Activated T-helper 17 cell treated with anti-CD3 and anti-CD28 coated beads, Interleukin-2, amount 50 U/mL, for 72 hours (primary cell): ENCODE measurements at places on chromosomes 6 and 20. TPM values are rescaled to one million over a fixed set of nuclear protein-coding genes. Genes with fewer than 3 reads are reported as not detected.

- ATAC-seq, result no peak
Measured at GRCh38 chr6:62323818-62324431, 37.9 kb upstream of the KHDRBS2 start.

GRCh38 chr6:145964948-145965366 lies 799 bp upstream of the SHPRH start:
- ATAC-seq, result no peak

GRCh38 chr20:63908008-63908682 lies 13.2 kb downstream of the DNAJC5 start:
- ATAC-seq, result peak; percentile 36

DNA sequence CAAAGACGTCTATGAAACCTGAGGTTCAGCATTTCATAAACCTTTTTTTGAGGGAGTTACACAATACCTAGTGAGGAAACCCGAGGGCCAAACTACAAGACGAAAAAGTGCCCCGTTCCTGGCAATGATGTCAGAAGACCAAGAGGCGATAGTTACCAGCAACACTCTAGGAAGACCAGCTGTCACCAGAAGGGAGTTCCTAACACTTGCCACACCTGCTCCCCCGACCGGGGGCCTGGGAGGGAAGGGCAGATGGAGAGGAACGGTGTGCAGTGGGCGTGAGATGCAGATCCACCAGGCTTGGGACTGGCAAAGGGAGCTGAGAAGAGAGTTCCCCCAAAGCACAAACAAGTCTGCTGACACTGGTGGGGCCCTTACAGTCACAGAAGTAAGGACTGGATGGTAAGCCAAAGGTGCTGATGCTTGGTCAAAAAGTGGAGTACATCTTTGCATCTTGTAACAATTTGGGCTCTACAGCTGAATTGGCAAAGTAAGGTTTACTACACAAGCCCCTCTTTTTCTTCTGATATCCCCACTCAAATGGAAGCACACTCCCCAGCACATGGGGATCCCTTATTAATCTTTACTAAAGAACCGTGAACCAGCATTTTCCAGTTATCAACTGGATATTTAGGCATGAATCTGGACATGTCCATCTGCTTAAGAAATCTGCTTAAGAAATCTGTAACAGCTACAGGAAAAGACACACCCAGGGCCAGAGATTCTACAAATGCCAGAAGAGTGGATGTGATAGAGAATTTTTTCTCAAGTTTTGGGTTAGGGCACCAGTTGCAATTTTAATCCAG lies 38.5 kb downstream of the PANK2 start:
- no peak for ATAC-seq

DNA sequence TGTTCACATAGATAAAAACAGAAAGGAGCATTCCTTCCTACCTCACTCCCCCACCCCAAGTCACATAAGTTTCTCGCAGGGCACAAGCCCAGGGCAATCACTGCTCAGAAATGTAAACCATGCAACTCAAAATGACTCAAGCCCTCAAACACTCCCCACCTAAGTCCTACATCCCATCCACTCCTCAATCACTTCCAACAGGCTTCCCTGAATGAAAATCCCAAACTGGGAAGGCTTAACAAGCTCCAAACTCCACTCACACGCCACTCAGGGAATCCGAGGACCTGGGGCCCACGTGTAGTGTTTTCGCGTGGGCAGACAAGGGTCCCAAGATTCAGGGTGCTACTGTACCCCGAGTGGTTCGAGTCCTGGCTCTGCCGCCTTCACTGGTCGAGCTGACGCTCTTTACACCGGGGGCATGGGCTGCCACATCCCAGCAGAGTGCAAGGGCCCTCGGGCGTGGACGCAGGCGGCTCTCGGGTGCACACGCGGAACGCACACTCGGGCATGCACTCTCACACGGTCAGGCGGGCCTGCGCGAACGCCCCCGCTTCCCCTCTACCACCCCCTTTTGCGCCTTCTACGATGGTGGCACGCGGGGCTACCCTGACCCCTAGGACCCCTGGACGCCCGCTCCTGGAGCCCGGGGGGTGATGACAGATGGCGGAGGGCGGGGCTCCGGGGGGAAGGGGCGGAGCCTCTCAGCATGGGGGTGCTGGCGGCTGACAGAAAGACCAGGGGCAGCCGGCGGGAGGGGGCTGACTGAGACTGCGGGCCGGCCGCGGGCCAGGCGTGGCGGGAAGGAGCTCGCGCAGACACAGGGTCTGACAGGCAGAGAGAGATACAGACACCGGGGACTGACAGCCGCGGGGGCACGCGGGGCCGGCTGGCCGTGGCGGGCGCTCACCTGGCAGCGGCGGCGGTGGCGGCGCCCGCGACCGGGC lies 657 bp downstream of the ZHX3 start:
- peak; percentile 76 for ATAC-seq

DNA sequence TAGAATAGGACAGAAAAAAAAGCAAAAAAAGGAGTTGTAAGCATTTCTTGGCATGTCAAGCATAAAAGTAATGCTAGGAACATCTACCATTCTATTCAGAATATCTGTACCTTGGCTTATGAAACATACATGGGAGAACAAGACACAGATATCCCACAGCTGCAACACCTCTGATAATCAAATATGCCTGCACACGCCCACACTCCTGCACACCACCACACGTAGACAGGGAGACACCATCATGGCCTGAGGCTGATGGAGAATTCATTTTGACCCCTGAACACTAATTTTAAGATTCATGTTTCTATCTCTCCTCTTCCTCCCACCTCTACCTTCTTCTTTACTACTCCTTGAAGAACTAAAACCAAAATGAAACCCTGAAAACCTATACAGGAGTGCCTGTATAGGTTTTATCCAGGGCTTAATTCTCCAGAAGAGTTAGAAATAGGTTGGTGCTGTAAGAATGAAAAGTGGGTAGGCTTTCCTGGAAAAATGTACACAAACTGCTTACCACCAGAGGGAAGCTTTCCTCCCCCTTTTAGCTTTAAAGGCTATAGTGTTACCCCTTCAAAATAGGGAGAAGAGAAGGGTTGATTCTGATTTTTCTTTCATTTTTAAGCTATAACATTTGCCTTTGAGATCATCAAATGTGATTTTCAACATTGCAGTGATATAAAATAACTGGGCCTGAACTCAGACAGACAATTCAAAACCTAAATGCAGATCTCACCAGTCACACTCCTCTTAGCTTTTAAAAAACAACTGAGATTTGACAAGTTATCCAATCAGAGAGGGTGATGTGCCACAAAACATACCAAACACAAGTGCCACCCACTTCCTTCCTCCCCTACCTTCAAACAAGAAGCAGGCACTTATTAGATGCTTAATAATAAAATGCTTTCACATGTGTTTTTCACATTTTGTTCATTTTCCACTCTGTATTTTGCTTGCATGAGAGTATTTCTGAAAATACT lies 57.9 kb downstream of the ELOVL5 start:
- ATAC-seq, result peak; percentile 79

GRCh38 chr20:44188752-44189151 lies 1.8 kb upstream of the JPH2 start:
- ATAC-seq, result no peak

Gene PREP
- 32.3 TPM for total RNA-seq

Gene CGA
- 0.26 TPM for total RNA-seq
